Left renal cortex interstitium (tissue), 4 donors: ENCODE measurements at places on chromosomes 5 and 9. TPM values are rescaled to one million over a fixed set of nuclear protein-coding genes. Genes with fewer than 3 reads are reported as not detected.

Gene SERF1A
- polyA plus RNA-seq, result 10.0 TPM

Gene SPATA31C1
- polyA plus RNA-seq, result 0.74 TPM

Gene LCN12
- polyA plus RNA-seq, result 43.0 TPM

Gene ADRA1B
- 3.1 TPM for polyA plus RNA-seq

Gene CDC25C
- polyA plus RNA-seq, result 8.2 TPM

Gene QRFP
- polyA plus RNA-seq, result 0.58 TPM

Gene TMEM252
- polyA plus RNA-seq, result 8.9 TPM

Gene OMD
- 1.3 TPM for polyA plus RNA-seq

Gene RGMB
- 16.9 TPM for polyA plus RNA-seq

Gene DMRT3
- polyA plus RNA-seq, result 1.9 TPM

Gene PCDHA1
- not detected for polyA plus RNA-seq
